ENCODE measurements at places on chromosomes 6 and 20.

- no peak for DNase-seq
Observed at GRCh38 chr6:135527116-135527959, 29.8 kb upstream of the AHI1 start.

DNA sequence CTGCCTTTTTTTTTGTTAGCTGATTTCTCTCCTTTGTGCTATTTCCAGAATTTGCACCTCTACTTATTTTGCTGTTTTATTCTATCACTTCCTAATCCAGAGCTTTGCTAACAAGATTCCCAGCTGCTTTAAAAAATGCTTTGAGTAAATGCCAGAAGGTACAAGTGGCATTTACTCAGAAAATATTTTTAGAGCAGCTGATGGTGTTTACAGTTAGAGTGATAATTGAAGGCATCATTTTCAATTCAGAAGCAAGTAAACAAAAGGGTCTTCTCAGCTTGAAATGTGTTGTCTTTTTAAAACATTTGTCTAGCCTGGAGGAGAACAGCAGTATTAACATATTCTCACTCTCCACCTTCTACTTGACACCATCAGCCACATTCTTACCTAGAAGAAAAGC is 99.9 kb downstream of the OTOR start:
- no peak for DNase-seq

DNA sequence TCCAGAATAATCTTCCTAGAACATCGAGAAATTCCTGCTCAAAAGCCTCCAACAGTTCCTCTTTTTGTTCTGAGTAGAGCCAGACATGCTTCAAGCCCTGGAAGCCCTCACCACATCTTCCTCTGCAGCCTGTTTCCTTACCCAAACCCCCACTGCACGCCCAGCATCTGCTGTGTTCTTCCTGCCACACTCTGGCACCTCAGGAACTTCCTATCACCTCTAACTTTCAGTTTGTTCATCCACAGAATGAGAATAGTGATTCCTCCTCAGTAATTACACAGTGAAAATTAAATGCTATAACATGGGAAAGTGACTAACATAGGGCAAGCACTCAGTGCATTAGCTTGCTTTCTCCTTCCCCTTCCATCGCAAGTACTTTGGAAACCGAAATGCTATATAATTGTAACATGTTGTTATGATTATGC is 26.3 kb downstream of the C6orf89 start:
- DNase-seq = no peak

DNA sequence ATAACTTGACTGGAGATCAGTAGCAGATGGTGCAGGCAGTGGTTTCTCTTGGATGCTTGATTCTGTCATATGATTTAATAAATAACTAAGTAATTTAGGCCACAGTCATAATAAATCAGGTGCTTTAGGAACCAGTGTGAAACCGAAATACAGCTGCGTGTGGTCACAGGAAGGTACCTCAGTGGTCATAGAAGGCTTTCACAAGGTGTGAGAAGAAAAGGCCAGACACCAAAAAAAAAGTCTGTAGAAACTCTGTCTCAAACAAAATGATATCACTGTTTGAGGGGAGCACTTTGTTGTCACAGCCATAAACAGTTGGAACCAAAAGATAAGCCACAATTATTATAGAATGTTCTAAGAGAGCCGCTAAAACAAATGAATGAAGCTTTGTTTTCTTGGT is 56.5 kb downstream of the ARMC2 start:
- DNase-seq = no peak

DNA sequence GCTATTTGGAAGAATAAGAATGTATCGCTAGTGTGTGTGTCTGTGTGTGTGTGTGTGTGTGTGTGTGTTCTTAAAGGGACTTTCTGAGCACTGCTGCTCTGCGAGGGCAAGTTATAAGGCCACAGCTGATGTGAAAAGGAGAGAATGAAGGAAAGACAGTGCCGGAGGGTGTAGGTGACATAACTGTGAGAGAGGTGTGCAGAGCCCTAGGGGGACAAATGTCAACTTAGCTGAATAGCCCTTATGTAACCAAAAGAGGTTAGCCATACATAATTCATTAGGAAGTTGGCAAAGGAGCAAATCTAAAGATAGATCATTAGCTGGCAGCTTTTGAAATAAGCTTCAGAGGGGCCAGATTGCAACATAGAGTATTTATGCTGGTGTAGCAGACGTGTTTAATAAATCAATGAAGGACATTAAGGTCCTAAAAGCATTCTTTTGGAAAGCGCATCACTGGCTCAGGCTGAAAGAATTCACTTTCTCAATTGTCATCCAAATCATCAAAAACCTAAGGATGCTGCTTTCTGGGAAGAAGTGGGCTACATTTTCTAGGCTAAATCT is 81.0 kb downstream of the NDUFAF5 start:
- DNase-seq = no peak

DNA sequence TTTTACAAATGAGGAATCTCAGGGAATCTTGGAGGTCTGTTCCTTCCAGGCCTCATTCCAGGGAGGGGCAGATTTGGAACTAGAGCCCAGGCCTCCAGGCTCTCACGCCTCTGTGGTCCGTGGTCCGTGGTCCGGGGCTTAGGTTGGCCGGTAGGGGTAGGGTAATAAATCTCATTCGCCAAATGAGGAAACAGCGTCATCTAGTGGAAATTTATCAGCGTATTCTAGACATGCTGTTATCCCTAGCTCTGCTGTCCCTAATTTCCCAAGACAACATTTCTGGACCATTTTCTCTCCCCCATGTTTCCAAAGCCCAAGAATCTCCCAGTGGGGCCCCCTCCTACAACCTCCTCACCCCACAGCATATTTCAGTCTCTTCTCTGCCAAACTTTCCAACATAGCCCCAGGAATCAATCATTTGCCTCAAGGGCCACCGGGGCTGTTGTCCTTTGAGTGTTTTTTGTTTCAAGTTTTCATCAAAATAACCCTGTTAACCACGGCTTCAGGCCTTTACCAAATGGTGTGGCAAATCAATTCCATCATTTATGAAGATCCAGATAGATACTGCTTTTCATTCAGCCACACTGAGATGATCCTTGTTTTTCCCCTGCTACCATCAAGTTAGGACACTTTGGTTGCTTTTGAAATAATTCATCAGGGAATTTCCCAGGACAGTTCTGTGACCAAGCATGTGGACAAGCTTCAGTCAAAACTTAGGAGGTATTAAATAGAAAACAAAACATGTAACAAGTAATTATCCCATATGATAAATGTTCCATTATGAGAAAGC is 126.8 kb downstream of the ALDH8A1 start:
- DNase-seq = no peak

DNA sequence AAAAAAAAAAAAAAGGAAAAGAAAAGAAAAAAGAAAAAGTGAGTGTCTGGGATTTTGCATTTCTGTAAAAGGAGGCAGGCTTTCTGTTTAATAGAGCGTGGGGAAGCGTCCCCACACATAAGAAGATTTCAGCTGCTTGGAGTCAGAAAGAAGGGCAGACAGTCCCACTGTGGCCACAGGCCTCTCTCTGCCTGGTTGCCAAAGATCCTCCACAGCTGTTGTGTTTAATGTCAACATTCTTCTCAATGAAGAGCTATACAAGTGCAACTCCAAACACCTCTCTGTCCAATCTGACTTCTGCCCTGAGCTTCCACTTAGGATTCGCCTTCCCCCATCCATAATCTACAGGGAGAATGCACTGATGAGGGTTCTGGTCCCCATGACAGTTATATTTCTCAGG is 64.3 kb upstream of the MLN start:
- DNase-seq = no peak

GRCh38 chr20:34295284-34295683 is 7.9 kb downstream of the AHCY start:
- DNase-seq = no peak

DNA sequence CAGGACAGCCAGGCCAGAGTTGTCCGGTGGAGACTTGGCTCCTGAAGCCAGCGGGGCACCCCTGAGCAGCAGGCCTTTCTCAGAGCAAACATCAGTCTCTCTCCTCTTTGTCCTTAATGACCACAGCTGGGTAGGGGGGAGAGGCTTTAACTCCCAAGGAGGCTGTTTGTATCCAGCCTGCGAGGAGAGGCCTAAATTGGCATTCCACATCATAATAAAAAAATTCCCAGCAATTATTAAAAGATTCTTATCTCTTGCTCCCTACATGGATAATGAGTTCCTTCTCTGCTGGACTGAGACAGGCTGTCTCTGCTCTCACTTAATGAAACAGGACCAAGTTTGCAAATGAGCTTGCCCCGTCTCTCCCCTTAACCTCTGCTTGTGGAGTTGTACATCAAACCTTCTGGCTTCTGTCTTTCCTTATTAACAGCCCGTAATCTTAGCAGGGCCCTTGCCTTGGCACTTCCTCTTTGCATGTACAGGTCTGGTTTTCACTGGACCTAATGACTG is 838.2 kb downstream of the MAFB start:
- no peak for DNase-seq

DNA sequence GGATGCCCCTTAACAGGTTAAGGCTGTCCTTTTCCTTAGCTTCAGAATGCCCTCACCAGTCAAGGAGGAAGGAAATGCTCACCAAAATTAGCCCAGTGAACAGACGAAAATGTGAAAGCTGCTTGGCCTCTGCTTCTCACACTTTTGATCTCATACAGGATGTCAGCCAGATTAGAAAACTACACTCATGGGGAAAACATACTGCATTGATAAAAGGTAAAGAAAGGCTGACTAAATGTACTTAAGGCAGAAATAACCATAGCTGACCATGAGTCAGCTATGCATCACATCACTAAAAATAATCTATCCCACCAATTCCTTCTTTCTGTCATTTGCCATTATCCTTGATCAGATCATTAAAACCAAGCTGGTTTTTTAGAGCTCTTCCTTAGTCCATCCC is 198.4 kb upstream of the TENT5A start:
- DNase-seq = no peak

DNA sequence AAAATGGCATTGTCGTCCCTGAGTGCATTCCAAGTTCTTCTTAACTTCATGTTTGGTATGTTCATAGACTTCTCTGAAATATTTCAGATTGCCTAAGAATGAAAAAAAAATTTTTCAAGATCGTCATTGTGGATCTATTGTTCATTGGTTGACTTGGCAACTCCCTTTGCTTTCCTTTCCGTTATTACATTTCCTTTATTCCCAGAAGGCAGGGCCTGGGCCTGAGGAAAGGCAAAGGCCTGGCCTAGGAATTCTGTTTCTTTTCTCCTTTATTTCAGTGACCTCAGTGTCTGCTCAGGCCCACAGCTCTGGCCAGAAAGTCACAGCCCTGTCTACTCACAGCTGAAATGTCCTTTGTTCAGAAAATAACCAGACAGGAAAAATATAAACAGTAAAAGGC is 401.6 kb upstream of the PLCB4 start:
- DNase-seq = no peak

- DNase-seq = no peak
Observed at GRCh38 chr6:113115196-113115595, 741.9 kb upstream of the MARCKS start.

- DNase-seq = no peak
Observed at GRCh38 chr6:14888575-14889000, 357.3 kb upstream of the JARID2 start.

DNA sequence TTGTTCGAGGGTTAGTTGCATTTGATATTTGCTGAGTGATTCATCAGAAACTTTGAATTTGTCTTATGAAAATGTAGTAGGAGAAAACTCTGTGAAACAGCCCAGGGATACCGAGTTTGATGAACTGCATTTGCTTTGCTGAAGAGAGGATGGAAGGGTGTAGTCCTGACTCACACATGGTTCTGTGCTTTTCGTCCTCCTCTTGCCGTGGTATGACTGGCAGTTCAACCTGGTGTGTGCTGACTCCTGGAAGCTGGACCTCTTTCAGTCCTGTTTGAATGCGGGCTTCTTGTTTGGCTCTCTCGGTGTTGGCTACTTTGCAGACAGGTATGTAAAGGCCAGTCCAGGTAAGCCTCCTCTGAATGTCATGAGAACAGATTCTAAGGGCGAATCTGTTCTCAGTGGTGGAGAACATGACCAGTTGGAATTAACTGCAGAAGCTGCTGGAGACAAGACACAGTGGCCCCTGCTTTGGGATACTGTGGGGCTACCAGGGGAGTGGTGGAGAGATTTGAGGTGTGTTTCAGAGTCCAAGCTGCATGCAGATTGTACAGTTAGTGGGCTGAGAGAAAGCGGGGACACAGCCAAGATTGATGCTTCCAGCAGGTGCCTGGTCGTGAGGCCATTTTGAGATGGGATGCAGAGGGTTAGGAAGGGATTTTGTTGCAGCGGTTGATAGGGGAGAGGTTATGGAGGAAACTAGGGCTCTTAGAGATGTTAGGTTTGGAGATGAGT is 8.4 kb downstream of the SLC22A1 start:
- DNase-seq = no peak

DNA sequence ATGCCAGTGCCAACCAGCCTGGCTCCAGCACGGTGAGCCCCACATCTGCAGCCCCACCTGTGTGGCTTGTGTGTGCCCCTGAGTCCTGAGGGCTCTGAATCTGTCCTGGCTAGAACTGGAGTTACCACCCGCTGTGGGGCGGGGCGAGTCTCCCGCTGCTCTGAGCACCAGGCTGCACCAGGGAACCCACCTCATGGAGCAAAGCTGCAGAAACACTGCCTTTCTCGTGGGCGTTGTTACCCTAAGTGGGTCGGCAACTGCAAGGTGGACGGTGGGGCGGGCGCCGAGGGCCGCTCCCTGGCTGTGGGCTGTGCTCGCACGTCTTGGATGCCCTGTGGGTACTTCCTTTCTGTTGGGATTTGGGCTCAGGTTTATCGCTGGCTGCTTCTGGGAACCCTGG is 12.7 kb upstream of the ZBTB46 start:
- DNase-seq = no peak

DNA sequence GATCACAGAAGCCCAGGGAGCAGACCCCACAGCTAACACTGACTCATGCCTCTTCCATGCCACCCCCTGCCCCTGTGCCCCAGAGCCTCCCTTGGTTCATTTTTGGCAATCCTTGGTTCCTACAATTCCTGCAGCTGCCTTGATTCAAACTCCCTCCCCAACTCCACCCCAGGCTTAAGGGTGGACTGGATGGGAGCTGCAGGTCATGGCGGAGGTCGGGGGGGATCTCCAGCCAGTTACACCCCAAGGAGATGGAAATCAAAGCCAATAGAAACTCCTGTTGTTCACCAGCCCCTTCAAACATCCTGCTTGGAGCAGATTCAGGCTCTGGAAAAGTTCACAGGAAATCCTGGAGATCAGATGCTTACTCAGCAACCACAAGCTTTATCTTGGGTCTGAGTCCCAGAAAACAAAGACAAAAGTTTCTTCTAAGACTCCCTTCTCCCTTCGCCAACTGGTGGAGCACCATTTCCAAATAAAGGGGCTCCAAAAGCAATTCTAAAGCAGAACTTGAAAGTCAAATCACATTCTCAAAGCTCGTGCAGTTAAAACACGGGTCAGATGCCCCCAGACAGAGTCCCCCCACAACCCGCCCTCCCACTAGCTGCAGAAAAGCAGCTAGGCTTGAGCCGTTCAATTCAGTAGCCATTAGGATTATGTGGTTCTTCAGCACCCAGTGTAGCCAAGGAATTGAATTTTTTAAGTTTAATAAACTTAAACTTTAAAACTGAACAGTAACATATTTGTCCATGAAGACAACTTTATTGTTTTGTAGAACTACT is 149.5 kb downstream of the ANKRD60 start:
- DNase-seq = no peak

GRCh38 chr6:145199961-145200360 is 535.4 kb downstream of the EPM2A start:
- no peak for DNase-seq
